Right ventricle myocardium superior (tissue), 1 donor: ENCODE measurements at places on chromosomes 16 and 17. TPM values are rescaled to one million over a fixed set of nuclear protein-coding genes. Genes with fewer than 3 reads are reported as not detected.
A peak's percentile ranks its signal among the peaks of the same experiment; 100 is the strongest.

DNA sequence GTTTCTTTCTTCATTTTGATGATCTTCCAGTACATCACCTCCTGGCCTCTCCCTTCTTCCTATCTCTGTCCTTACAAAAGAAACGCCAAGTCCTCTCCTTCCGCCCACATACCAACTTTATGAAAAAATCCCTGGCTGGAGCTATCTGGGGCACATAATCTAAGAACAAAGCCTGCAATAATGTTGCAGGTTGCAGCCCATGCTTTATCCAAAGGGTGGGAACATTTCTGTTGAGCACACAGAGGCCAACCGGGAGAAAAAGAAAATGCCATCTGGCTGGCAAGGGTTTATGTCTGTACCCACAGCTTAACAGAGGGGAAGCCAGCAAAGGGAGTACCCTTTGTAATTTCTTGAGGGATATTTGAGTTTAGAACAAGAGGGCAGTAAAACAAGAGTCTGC is 409.6 kb downstream of the SOX9 start:
- no peak for DNase-seq

GRCh38 chr16:2527071-2527783 is 4.0 kb downstream of the CEMP1 start:
- peak; percentile 34 for DNase-seq

GRCh38 chr17:2420176-2420575 is 19.3 kb upstream of the MNT start:
- no peak for DNase-seq

GRCh38 chr17:13931800-13932460 is 137.4 kb upstream of the COX10 start:
- DNase-seq = peak; percentile 78

GRCh38 chr17:60676758-60677307 is 818 bp upstream of the BCAS3 start:
- no peak for DNase-seq

DNA sequence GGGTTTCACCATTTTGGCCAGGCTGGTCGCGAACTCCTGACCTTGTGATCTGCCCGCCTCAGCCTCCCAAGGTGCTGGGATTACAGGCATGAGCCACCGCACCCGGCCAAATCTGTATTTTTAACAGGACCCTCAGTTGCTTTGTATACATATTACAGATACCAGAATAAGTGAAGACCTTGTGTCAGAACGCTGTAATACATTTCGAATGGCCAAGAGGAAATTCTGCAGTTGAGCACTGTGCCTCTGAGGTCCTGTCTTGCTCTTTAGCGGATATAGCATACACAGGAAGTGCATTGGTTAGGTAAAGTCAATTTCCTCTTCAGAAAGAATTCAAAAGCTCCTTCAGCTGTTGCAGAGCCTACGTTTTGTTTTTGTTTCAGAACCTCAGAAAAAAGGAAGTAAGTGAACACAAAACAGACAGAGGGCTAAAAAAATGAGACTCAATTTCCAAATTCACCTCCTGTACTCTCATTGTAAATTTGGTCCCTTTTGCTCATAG is 15.7 kb downstream of the CRLF3 start:
- DNase-seq = no peak

- DNase-seq = no peak
Measured at GRCh38 chr17:17387017-17387497, 83.9 kb downstream of the NT5M start.

DNA sequence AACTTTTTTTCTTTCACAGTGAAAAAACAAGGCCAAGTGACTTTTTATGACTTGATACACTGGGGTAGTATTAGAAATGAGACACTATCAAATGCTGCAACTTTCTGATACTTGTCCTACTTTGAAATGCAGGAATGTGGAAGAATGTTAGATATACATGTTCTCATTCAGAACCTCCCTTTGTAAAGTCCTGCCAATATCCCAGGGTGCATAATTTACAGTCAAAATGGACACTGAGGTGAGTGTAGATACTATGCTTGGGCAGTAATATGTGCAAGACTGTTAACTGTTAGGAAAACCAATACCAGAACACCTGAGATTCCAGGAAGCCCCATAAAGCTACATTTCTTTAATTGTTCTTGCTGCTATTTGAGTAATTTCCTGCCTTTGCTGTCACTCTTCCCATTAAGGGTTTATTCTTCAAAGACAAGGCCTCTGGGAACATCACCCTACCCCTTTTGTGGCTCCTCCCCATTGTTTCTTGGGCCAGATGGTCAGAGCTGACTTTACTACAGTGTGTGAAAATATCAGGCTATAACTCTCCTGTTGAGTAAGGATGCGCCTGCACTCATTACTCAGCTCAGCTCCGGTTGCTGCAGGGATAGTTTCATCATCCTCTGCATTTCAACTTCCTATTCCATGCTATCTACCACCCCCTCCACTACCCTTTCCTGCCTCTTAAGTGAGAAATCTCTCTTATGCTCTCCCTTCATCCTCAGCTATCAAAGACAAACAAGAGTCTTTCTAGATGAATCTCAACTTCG is 48.7 kb downstream of the TMEM100 start:
- DNase-seq = no peak

DNA sequence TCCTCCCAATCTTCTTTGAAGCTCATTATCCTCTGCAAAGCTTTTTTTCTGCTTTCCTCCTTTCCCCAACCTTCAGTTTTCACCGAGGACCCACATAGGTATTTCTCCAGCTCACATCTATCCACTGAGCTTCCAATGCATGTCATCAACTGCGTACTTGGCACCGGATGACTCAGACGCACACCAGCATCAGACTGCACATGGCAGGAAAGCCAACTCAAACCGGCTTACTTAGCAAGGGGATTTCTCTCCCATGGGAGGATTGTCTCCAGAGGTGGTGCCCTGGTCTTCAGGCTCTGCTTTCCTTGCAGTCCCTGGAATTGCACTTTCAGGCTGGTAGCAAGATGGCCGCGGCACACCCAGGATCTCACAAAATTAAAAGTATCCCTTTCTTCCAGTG is 1.7 kb upstream of the AKTIP start:
- DNase-seq = no peak

- no peak for DNase-seq
Measured at GRCh38 chr17:51029568-51030463, 90.9 kb downstream of the SPAG9 start.

DNA sequence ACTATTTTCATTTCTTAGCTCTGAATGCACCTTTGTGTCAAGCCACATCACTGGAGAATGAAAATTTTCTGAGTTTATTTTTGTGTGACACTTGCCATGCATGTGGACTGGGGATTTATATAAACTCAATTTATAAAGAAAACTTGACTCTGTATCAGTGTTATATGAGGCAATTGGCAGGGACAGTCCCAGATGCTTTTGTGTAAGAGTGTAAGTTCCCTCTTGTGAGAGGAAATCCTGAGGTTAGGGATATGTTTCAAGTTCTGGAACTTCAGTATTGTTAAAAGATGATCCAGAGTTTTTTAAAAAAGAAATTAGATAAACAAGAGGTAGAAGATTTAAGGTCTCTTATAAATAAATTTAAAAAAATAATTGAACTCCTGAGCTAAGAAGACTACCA is 10.9 kb upstream of the CCL8 start:
- no peak for DNase-seq

GRCh38 chr16:29806099-29806579 is at the start of gene MAZ:
TSS of gene MAZ (plus strand) at chr16:29806529. CDS start at chr16:29806702, 173 bp downstream.
- DNase-seq = no peak

GRCh38 chr16:81066681-81067080 is 10.4 kb downstream of the C16orf46 start:
- DNase-seq = no peak

DNA sequence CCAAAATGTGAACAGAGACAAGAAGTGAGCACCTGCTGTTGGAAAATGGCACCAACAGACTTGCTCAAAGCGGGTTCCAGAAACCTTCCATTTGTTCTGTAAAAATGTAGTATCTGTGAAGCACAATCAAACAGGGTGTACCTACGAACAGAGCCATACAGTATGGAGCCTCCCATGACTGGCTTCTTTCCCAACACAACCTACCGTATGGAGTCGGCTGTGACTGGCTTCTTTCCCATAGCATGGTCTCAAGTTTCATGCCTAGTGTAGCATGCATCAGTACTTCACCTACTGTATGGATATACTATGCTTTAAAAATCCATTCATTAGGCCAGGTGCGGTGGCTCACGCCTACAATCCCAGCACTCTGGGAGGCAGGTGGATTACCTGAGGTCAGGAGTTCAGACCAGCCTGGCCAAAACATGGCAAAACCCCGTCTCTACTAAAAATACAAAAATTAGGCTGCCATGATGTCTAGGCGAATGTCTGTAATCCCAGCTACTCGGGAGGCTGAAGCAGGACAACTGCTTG is 26.2 kb downstream of the YWHAE start:
- no peak for DNase-seq

- no peak for DNase-seq
Measured at GRCh38 chr17:20262226-20263114, 204.9 kb downstream of the LGALS9B start.

DNA sequence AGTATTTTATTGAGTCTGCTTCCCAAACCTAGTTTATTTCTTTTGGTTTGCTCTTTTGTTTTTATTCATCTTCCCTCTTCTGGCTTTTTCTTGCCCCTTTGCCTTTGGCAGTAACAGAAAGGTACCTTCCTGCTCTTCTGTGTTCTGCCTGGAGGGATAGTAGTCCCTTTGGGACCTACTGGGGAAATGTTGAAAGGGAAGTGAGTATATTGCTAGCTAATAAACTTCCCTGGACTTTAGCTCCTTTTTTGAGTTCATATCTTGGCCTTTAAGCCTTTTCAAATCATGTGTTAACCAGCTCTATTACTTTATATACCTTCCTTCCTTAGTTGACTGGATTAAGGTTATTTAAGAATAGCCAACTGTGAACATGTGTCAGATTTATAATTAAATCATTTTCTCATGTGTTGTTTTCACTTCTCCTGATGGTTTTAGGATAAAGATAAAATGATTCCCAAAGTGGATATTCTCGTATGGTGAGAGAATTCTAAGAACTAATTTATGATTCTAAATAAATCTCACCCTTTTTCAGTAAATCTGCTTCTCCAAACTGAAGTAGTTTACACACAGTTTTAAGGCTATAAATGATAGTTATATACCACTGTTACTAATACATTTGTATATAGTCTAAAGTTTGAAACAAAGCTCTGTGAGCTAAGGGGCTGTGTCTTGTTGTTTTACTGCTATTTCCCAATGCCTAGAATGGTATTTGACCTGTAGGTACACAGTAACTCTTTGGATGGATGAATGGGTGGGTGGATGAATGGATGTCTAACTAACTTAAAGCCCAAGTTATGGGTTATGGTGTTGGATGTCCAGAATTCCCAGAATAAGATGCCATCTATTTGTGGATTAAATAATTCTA is 45.7 kb downstream of the OMG start:
- no peak for DNase-seq

- DNase-seq = no peak
Measured at GRCh38 chr17:34647511-34647910, 68.1 kb downstream of the TMEM132E start.

DNA sequence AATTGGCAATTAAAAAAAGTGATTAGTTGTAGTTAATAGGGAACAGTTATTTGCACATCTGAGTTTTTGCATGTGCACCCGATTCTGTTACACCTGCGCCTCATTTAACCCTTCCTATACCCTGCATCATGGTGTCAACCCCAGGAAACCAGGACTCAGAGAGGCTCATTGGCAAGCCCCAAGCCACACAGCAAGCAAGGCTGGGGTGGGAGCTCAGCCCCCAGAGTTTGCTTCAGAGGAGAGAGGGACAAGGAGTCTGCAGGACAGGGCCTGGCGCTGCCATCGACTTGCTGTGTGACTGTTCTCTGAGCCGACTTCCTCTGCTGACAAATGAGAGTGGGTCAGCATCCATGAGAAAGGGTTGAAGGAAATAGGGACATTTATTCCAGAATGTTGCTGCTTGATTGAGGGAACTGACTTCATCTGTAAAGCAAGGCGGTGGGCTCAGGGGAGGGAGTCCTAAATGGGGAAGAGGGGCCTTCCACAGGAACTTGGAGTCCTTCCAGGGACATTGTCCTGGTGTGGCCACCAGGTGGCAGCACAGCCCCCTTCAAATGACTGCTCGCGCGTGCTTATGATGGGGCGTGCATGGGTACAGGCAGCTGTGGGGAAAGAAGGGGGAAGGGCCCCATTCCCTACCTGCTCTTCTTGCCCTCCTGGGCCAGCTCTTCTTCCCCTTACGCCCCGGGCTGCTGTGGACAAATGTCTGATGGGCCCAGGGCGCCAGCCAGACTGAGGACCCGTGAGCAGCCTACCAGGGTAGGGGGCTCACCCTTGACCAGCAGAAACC is 51.6 kb downstream of the NT5M start:
- DNase-seq = peak; percentile 79

DNA sequence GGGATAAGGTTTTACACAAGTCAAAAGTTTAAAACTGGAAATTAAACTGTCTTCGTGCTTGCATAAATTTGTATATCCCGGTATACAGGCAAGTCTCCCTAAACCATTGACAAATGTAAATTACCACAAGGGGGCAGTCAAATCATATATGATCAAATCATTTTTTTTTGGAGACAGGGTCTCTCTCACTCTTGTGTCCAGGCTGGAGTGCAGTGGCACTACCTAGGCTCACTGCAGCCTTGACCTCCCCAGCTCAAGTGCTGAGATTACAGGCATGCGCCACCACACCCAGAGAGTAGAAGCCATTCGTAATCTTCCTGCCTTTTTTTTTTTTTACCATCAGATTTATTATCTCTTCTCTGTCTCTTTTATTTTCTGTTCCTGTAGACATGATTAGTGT is 18.5 kb downstream of the TOP2A start:
- no peak for DNase-seq

DNA sequence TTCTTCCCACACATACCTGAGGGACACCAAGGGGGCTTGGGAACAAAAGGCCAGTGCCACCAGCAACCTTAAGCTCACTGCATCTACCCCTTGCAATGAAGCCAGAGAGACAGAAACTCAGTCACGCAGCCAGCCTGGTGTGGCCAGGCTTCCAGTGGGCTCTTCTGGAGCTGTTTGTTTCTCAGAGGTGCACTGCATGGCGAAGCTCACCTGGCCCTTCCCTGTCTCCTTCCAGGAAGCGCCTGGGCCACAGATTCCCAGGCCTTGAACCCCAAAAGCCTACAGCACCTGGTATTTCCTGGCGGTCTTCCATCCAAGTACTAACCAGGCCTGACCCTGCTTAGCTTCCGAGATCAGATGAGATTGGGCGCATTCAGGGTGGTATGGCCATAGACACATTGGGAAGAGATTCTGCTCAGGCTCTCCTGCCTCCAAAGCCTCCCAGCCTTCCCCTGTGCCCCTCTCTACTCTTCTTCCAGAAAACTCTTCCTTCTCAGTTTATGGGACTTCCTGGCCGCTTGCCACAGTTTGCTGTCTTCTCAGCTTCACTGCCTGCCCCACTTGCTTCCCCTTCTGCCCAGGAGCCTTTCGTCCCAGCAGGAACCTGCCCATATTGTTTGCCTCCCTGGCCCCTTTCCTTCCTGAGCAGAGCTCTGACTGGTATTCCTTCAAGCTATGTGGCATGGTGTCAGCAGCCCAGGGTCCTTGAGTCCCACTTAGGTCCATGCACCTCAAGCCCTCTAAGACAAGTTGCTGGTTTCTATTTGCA is 1.6 kb downstream of the CISD3 start:
- peak; percentile 62 for DNase-seq

- peak; percentile 59 for DNase-seq
Measured at GRCh38 chr17:42387661-42388380, 421 bp downstream of the STAT3 start.

GRCh38 chr17:7313088-7313889 is 1.9 kb downstream of the GPS2 start:
- no peak for DNase-seq

LGALS9B gene
- total RNA-seq = not detected

CLEC10A gene
- total RNA-seq = 5.0 TPM

RNU2-1 gene
- total RNA-seq = 9,490 TPM

SPATA32 gene
- total RNA-seq = not detected

LGALS3BP gene
- total RNA-seq = 499 TPM

NXPH3 gene
- total RNA-seq = 3.7 TPM

HEATR3 gene
- total RNA-seq = 9.9 TPM

NPIPB9 gene
- 0.19 TPM for total RNA-seq

HAGH gene
- total RNA-seq = 163 TPM
